ENCODE measurements at places on chromosomes 12 and 14.
A peak's percentile ranks its signal among the peaks of the same experiment; 100 is the strongest.

- DNase-seq, result peak; percentile 80
These were observed 26.8 kb upstream of the DAAM1 start for GRCh38 chr14:59161561-59162175.

DNA sequence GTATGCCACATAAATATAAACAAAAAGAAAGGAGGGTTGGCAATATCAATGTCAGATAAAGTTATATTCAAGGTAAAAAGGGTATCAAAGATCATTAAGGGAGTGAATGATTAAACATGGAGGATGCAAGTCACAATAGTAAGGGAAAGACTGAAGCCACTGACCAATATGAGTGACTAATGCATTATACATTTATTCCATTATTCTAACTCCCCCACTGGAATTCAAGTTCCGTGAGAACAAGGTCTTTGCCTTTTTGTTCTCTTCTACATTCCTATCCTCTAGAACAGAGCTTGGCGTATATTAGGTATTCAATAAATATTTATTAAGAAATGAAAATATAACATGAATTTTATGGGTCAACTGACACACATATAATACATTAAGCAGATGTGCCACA, 30.7 kb downstream of the MAP4K5 start:
- peak; percentile 66 for DNase-seq

- DNase-seq, result no peak
These were observed 181.1 kb downstream of the SLC15A5 start for GRCh38 chr12:16096273-16096849.

DNA sequence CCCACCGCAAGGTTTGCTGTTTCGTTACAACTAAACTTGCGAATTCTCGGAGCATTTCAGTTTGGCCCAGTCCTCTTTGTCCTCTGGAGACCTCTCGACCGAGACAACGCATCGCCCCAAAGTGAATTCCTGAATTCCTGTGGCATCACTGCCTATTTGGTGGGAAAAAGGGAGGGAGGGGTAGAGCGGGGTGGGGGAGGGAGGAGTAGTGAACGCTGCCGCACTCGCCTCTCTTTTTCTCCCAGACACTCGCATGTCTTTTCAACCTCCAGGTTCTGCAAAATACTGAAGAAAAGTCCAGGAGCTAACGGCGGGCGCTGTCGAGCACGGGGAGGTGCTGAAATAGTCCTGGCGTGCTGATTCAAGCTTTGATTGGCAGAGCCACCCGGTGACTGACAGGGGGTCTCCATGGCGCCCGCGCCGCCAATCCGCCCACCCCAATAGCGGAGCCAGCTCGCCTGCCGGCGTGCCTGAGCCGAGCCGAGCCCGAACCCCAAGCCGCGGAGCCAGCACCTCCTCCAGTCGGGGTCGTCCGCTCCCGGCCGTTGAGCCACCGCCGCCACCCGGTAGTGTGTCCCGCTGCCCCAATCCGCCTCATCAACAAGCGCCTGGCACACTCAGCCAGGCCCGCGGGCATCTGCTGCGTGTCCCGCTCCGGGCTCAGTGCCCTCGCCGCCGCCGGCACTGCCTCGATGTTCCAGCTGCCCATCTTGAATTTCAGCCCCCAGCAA, at the start of gene SIX6:
TSS of gene SIX6 (plus strand) at position 440 of the 731 bp plus-strand sequence. CDS start at position 693, 253 bp downstream.
- no peak for DNase-seq

DNA sequence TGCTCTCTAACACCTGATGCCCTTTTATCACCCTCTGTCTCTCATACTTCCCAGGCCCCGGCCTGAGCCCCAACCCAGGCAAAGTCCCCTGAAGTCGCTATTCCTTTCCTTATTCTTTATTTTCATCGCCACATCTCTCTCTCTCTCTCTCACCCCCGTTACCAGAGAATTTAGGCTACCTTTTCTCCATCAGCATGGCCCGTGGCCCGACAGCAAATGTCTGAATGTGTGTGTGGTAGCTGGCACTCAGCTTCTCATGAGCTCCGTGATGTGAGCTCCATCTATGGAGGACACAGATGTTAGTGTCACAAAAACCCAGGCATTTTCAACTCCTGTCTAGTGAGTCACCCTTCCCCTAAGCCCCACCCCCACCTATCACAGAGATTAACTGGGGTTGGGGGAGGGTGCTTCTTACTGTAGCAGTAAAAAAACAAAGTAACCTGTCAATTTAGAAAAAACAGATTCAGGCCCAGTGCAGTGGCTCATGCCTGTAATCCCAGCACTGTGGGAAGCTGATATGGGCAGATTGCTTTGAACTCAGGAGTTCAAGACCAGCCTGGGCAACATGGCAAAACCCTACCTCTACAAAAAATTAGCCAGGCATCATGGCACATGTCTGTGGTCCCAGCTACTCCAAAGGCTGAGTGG, 53.8 kb downstream of the VCPKMT start:
- DNase-seq, result peak; percentile 74

DNA sequence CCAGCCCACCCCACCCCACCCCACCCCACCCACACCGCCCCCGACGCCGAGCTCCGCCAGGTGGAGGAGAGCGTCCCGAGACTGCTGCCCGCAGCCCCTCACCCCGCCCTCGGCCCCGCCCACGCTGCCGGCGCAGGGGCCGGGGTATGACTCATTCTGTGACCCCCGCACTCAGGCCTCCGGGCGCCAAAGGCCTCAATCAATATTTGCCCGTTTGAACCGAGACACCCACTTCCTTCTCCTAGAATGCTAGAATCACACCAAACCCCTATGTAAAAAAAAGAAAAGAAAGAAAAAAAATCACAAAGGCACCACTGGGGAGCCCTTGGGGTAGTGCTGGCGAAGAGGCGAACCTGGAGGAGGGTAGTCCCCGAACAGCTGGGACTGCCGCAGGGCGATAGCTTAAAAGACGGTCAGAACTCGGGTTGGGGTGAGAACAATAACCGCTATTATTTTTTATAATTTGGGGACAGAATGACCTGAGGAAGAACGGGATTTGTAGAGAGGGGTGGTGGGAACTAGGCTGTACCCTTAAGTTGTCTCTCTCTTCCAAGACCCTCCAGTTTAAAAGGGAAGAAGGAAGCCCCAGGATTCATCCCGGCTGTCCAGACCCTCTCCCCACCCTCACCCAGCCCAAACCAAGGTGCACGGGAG, 894 bp downstream of the KRT8 start:
- DNase-seq, result peak; percentile 23

DNA sequence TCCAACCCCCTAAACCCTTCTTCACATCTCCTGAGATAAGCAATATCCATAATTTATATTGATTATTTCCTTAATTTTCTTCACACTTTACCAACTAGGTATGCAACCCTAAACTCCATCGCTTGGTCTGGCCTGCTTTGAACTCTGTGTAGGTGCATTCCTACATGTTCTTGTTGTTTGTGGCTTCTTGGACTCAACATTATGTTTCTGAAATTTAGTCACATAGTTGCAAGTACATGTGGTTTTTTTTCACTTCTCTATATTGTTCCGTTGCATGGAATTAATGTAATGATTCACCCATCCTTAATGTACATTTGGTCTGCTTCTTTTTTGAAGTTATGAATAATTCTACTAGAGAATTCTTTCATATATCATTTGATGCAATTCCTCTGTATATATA, 1.6 kb upstream of the TAS2R30 start:
- DNase-seq, result no peak

- DNase-seq, result no peak
These were observed 43.9 kb downstream of the DCAF4 start for GRCh38 chr14:72970058-72970630.

DNA sequence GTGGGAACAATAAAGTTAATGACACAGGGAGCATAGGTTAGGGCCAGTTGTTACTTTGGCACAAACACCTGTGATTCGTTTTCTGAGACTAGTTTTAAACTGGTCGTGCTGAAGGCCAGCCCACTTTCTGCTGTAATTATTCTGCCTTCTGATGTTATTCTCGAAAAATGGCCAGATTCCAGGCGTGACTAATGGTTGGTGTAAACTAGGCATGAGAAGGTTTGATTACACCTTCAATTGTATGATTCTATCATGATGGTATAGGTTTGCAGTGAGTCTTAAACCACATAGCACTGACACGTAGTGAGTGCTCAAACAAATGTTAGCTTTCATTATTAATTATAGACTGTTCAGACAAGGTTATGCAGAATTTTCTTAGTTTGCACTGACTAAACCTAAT, 39.0 kb downstream of the CKB start:
- peak; percentile 94 for DNase-seq

GRCh38 chr12:6322352-6322751, 11.9 kb downstream of the PLEKHG6 start:
- DNase-seq, result no peak

GRCh38 chr12:118065380-118065779, 4.4 kb upstream of the WSB2 start:
- DNase-seq, result no peak

- DNase-seq, result no peak
These were observed 597 bp upstream of the DYNC1H1 start for GRCh38 chr14:101963656-101964296.

DNA sequence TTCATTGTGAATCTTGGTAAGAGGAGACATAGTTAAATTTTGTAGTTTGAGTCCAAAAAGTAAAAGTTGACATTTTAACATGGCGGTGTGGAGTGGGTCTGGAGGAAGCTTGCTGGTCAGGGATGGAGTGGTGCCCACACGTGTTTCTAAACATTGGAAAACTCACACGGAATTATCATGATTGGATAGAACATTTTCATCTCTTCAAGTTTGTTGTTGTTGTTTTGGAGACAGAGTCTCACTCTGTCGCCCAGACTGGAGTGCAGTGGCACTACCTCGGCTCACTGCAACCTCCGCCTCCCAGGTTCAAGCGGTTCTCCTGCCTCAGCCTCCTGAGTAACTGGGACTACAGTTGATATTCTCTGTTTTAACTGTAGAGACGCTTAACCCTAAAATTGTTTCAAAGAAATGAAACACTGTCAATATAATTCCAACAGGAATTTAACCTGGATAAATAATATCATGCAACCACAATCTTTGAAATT, 502 bp upstream of the MBIP start:
- no peak for DNase-seq

DNA sequence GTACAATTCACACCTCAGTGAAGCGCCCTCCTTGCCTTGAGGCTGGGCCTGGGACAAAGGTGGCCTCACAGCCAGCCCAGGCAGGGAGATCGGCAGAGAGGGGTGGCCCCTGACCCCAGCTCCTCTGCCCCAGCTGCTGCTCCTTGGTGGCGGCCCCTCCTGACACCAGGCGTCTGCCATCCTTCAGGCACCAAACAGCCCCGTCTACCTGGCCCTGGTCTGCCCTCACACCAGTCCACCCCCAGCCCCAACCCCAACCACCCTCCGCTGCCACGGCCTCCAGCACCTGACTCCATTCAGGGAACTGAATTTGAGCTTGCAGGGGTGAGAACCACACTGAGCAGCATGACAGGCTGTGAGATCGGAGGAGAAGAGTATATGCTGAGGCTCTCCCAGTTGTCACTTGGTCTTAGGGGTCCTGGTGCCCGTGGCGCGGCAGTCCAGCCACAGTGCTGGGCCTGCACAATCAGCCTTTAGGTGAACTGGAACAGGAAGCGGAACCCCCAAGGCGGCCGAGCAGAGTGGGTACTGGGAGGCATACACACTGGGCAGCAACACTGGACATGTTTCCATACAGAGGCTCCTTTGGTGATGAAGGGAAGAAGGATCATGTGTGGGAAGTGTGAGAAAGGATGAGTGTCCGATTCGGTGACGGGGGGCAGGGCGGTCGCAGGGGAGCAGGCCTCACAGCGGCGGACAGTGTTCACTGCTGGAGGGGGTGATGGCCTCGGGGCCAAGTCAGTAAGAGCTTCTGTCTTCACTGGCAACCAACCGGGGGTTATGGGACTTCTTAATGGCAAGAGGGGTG, 18.7 kb downstream of the ZFYVE21 start:
- no peak for DNase-seq

- no peak for DNase-seq
These were observed 38.7 kb downstream of the ARID2 start for GRCh38 chr12:45768194-45768593.

DNA sequence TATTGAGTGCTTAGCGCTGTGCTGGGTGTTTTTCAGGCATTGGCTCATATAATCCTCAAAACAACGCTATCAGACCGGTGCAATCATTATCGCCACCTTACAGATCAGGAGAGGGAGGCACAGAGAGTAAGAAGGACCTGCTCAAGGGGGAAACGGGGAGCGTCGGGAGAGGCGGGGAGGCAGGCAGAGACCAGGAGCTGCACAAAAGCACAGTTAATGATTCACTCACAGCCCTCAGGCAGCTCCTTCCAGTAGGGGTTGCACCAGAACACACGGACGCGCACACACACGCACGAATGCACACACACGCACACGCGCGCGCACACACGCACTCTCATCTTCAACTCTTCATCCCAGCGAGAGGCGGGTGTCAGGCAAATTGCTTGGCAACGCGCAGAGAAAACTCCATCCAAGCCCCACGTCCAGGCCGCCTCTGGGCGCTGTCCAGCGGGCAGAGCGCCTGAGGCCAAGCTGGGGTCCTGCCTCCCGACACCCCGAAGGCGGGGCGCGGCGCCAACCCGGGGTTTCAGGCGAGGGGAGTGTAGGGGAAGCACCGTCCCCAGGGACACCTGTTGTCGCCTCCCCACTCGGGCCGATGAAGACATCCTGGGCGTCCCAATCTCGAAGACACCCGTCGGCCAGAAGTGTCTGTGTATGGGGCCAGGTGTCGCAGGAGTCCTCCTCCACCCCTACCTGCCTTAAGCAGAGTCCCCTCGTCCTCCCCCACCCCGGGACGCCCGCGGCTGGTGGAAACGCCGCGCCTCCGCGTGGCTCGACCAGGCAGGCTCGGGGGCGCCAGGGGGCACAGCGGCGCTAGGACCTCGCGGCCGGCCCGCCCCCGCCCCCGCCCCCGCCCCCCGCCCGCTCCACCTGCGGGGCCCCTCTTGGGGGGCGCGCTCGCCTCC, 35.5 kb upstream of the STON2 start:
- no peak for DNase-seq

DNA sequence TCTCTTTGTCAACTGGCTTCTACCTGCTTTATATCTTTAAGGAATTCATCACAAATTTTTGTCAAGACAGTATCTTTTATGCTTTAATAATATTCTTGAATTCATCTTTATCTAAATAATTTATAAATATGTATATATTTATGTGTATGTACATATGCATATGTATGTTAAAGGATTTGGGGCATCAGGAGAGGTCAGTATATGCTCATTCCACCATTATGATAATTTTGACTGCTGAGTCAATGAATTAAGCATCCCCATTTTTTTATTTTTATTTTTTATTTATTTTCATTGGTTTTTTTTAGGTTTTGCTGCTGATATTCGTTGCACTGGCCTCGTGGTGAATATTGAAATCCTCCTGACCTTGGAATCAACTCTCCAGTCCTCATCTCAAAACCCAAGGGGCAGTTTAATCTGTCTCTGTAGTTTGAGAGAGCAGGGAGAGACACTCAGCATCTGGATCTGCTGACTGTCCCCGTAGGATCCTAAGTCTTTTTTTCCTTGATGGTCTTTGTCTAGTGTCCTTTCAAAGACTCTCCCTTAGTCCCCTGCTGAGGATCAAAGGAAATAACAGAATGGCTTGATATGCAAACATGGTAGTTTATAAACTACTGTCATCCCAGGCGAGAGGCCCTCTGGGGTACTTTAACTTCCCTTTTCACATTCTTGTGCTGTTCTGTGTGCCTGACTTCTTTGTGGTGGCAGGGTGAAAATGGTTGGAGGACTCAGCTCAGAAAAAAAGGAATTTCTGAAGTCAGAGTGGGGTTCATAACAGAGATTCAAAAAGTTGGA, 218.7 kb downstream of the DIO2 start:
- DNase-seq, result no peak

GRCh38 chr14:74754157-74754556, 9.0 kb upstream of the YLPM1 start:
- DNase-seq, result no peak

- no peak for DNase-seq
These were observed 8.5 kb upstream of the PTPRR start for GRCh38 chr12:70929029-70929428.
